ENCODE measurements at places on chromosomes 11 and 22. TPM values are rescaled to one million over a fixed set of nuclear protein-coding genes. Genes with fewer than 3 reads are reported as not detected.

DNA sequence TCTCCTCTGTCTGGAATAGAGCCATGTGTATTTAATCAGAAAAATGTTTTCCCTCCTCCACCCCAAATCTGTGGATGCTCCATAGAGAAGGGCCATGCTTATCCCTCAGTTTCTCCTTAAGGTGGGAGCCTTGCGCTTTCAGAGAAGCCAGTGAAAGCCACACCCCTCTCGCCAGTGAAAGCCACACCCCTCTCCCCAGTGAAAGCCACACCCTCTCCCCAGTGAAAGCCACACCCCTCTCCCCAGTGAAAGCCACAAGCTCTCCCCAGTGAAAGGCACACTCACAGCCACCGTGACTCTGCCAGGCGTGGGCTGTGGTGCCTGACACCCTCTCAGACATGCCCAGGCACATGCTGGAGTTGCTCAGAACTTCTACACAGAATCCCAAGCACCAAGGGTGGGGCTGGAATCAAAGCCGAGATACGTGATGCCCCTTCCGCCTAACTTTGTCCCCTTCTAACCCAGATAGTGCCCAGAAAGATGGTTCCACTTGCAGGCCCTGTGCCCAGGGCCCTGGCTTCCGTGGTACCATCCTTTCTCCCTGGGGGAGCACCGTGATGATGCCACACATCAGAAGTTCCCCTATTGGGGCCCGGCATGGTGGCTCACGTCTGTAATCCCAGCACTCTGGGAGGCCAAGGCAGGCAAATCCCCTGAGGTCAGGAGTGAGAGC, 16.5 kb upstream of the PRR5 start:
- H3K27me3 ChIP-seq: no peaks in the 10 kb centered on the region
- no peak overlapping the region for H3K27ac ChIP-seq
- peak; percentile 81 for DNase-seq
- H3K4me3 ChIP-seq: no peak overlapping the region
- peaks cover 17% of the 10 kb centered on the region for H3K4me1 ChIP-seq

DNA sequence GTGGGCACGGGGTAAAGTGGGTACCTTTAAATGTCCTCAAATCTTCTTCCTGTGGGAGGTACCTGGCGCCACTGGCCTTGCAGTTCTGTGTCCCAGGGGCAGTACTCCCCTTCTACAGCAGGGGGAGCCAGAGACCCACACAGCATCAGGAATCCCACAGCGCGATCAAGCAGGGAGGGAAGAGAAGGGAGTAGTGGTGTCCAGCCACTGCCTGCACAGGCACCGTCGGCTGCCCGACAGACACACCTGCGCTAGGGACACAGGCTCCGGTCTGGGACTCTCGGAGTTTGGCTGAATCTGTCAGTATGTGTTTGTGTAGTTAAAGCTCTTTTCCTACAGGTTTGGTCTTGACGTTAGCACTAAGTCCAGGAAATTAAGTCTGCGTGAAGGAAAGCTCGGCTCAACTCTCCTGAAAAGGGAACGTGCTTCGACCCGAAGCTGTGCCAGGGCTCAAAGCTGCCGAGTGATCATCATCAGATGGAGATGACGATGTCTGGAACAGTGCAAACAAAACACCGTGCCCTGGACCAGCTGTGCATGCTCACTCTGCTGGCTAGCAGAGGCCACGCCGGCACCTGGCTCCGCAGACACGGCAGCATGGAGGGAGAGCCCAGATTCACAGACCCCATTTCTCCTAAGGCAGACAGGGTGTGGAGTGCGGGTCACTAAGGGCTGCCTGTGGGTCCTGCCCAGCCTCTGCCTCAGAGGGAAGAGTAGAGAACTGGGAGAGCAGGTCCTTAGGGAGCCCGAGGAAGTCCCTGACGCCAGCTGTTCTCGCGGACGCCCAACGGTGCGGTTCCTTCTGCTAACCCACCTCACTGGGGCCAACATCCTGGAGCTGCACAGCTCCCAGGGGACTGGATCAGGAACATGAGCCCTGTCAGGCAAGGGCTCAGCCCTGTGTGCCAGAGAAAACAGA, 56.0 kb upstream of the BID start:
- peaks cover 3% of the 10 kb centered on the region for H3K4me1 ChIP-seq
- no peaks in the 10 kb centered on the region for H3K36me3 ChIP-seq
- peak; percentile 88 for DNase-seq
- H3K27me3 ChIP-seq: no peaks in the 10 kb centered on the region

GRCh38 chr11:86460461-86461385, 86.0 kb downstream of the CCDC81 start:
- no peaks in the 10 kb centered on the region for H3K27me3 ChIP-seq
- H3K36me3 ChIP-seq: no peaks in the 10 kb centered on the region
- no peak overlapping the region for H3K4me3 ChIP-seq
- H3K4me1 ChIP-seq: peaks cover 31% of the 10 kb centered on the region

- H3K4me1 ChIP-seq: peaks cover 2% of the 10 kb centered on the region
- no peak overlapping the region for H3K4me3 ChIP-seq
- no peak for DNase-seq
These were observed 105.0 kb downstream of the TSPAN18 start for GRCh38 chr11:44831605-44832394.

POU2AF2 gene
- not detected for total RNA-seq

CDC42BPG gene
- 20.9 TPM for total RNA-seq

GRCh38 chr11:34086554-34087283, 18.7 kb upstream of the NAT10 start:
- H3K27ac ChIP-seq: no peak overlapping the region
- no peaks in the 10 kb centered on the region for H3K4me1 ChIP-seq
- no peak overlapping the region for H3K4me3 ChIP-seq
- H3K27me3 ChIP-seq: no peaks in the 10 kb centered on the region
- H3K36me3 ChIP-seq: peaks cover 96% of the 10 kb centered on the region

DNA sequence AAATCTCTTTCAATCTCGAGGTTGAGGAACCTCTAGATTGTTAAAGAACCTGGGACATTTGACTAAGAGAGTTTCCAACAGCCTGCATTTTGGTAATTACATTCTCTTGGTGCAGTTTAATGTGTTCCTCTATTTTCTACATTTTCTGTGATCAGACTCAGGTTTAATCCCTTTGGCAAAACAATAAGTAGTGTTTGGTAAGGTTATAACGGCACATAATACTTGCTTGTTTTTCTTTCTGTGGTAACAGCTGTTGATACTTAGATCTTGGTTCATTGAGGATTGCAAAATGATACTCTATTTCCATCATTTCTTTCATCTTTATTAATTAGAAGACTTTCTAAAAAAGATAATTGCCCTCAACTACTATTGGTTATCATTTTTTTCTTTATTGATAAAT, 271.3 kb downstream of the SBF2 start:
- no peaks in the 10 kb centered on the region for H3K4me1 ChIP-seq
- no peaks in the 10 kb centered on the region for H3K36me3 ChIP-seq
- DNase-seq: no peak

GRCh38 chr11:104164028-104164520, at the start of gene PDGFD:
PDGFD (minus strand) TSS chr11:104164147.
- no peaks in the 10 kb centered on the region for H3K4me1 ChIP-seq
- H3K27me3 ChIP-seq: no peaks in the 10 kb centered on the region
- H3K27ac ChIP-seq: no peak within 1 kb of the TSS
- no peaks in the 10 kb centered on the region for H3K36me3 ChIP-seq
- DNase-seq: peak; percentile 73
- peak within 1 kb of the TSS; percentile 50 for H3K4me3 ChIP-seq

- DNase-seq: no peak
- H3K4me1 ChIP-seq: no peaks in the 10 kb centered on the region
- no peak overlapping the region for H3K27ac ChIP-seq
These were observed 218.6 kb downstream of the NAV2 start for GRCh38 chr11:19931141-19931770.

- no peaks in the 10 kb centered on the region for H3K36me3 ChIP-seq
- H3K4me3 ChIP-seq: no peak overlapping the region
- DNase-seq: no peak
- peaks cover 86% of the 10 kb centered on the region for H3K27me3 ChIP-seq
- H3K4me1 ChIP-seq: peaks cover 20% of the 10 kb centered on the region
These were observed 886 bp downstream of the SHISA8 start for GRCh38 chr22:41913842-41914534.

GRCh38 chr11:45209891-45210699, 63.7 kb downstream of the PRDM11 start:
- no peaks in the 10 kb centered on the region for H3K27me3 ChIP-seq
- H3K4me3 ChIP-seq: peak overlapping the region; percentile 8
- H3K4me1 ChIP-seq: peaks cover 18% of the 10 kb centered on the region
- H3K27ac ChIP-seq: peak overlapping the region; percentile 81
- H3K36me3 ChIP-seq: peaks cover 9% of the 10 kb centered on the region
- peak; percentile 82 for DNase-seq

NNMT gene
- total RNA-seq: 349 TPM

GRCh38 chr11:119691020-119691666, 37.9 kb downstream of the NECTIN1 start:
- H3K36me3 ChIP-seq: no peaks in the 10 kb centered on the region
- no peak for DNase-seq
- no peak overlapping the region for H3K4me3 ChIP-seq
- H3K27me3 ChIP-seq: no peaks in the 10 kb centered on the region

ART1 gene
- 0.29 TPM for total RNA-seq

GRCh38 chr22:17158568-17159503, at the start of gene HDHD5:
HDHD5 (minus strand) TSS chr22:17159277; CDS start chr22:17159251, 26 bp downstream.
- H3K27ac ChIP-seq: peak within 1 kb of the TSS; percentile 86
- no peaks in the 10 kb centered on the region for H3K36me3 ChIP-seq
- peak; percentile 96 for DNase-seq
- peaks cover 17% of the 10 kb centered on the region for H3K4me1 ChIP-seq

GRCh38 chr11:130383344-130384211, 44.8 kb downstream of the ADAMTS8 start:
- H3K27ac ChIP-seq: no peak overlapping the region
- H3K4me1 ChIP-seq: no peaks in the 10 kb centered on the region
- H3K27me3 ChIP-seq: no peaks in the 10 kb centered on the region
- no peak for DNase-seq
- H3K36me3 ChIP-seq: no peaks in the 10 kb centered on the region

GRCh38 chr11:11532574-11532973, 89.2 kb downstream of the GALNT18 start:
- no peaks in the 10 kb centered on the region for H3K27me3 ChIP-seq
- DNase-seq: no peak
- H3K36me3 ChIP-seq: no peaks in the 10 kb centered on the region
- no peak overlapping the region for H3K4me3 ChIP-seq
- H3K4me1 ChIP-seq: peaks cover 11% of the 10 kb centered on the region
- H3K27ac ChIP-seq: no peak overlapping the region

DNA sequence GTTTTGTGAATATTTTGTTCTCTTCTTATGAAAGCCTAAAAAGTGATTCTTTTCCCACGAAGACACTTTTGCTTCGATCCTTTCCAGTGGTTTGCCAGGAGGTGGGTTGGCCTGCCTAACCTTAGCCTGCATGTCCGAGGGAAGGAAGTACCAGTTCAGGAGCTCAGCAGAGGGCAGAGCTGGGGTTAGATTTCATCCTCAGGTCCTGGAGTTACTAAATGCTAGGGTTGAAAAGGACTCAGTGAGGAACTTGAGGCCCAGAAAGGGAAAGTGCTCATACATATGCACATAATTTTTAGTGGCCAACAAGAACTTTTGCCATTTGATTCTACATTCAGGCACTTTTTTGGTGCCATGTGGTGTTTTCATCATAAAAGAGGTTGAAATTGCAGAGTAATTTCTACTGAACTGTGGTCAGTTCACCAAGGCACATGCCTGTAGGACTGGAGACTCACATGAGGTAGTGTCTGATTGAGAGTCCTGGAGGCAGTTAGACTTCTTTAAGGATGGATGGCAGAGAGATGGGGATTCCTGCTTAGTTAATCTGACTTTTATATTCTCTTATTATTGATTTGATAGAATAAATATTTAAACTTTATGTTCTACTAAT, 36.7 kb downstream of the NCAM1 start:
- no peak overlapping the region for H3K27ac ChIP-seq
- DNase-seq: no peak
- H3K36me3 ChIP-seq: no peaks in the 10 kb centered on the region
- H3K4me1 ChIP-seq: no peaks in the 10 kb centered on the region
- H3K4me3 ChIP-seq: no peak overlapping the region
- H3K27me3 ChIP-seq: no peaks in the 10 kb centered on the region

GRCh38 chr11:32039149-32039548, 51.7 kb upstream of the RCN1 start:
- H3K36me3 ChIP-seq: no peaks in the 10 kb centered on the region
- H3K4me1 ChIP-seq: no peaks in the 10 kb centered on the region
- peaks cover 6% of the 10 kb centered on the region for H3K27me3 ChIP-seq
- H3K27ac ChIP-seq: no peak overlapping the region
- DNase-seq: no peak

TSG101 gene
- 46.6 TPM for total RNA-seq

DNA sequence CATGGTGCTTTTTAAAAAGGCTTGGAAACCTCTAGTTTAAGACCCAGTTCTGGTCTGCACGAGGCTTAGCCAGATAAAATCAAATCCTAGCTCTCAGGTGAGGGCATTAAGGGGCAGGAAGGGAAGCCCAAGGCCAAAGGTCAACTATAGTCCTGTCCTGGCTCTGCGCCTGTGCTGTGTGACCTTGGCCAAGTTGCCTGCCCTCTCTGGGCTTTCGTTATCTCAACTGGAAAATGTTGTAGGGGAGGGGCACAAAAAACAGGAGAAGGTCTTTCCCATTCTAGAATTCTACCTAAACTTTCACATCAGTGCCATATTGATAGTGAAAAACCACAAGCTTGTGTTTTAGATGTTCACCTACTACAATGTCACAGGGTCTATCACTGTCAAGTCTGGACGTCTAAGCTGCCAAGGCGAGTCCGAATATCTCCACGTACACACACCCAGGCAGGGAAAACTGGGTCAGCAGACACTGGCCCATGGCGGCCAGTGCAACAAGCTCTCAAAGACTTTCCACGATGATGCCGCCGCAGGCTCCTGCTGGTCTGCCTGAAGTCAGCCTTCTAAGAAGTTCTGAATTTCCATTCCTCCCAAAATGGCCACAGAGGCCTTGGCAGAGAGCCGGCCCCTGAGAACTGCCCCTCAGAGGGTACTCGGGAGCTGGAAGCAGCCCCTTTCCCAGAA, 18.0 kb downstream of the MN1 start:
- H3K27ac ChIP-seq: no peak overlapping the region
- no peaks in the 10 kb centered on the region for H3K36me3 ChIP-seq
- DNase-seq: no peak
- H3K4me3 ChIP-seq: no peak overlapping the region

- no peak overlapping the region for H3K27ac ChIP-seq
- no peaks in the 10 kb centered on the region for H3K27me3 ChIP-seq
- no peaks in the 10 kb centered on the region for H3K36me3 ChIP-seq
- H3K4me3 ChIP-seq: no peak overlapping the region
- DNase-seq: no peak
- no peaks in the 10 kb centered on the region for H3K4me1 ChIP-seq
These were observed 418.8 kb downstream of the DYNC2H1 start for GRCh38 chr11:103528046-103528445.

- no peak for DNase-seq
- H3K4me3 ChIP-seq: no peak overlapping the region
- peaks cover 20% of the 10 kb centered on the region for H3K36me3 ChIP-seq
- no peak overlapping the region for H3K27ac ChIP-seq
- H3K4me1 ChIP-seq: peaks cover 17% of the 10 kb centered on the region
These were observed 62.5 kb downstream of the USP35 start for GRCh38 chr11:78251083-78251775.

DNA sequence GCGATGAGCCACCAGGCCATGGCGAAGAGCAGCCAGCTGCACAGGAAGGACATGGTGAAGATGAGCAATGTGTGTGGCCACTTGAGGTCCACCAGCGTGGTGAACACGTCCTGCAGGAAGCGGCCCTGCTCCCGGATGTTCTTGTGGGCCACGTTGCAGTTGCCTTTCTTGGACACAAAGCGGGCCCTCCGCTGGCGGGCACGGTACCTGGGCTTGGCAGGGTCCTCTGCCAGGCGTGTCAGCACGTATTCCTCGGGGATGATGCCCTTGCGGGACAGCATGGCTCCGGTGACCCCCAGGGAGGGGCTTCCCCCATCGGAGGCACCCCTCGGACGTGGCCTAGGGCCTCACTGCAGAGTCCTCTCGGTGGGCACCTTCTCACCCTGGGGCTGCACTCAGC, 648 bp downstream of the KCNJ11 start:
- no peaks in the 10 kb centered on the region for H3K36me3 ChIP-seq
- no peak overlapping the region for H3K27ac ChIP-seq
- peaks cover 10% of the 10 kb centered on the region for H3K27me3 ChIP-seq
- no peak overlapping the region for H3K4me3 ChIP-seq
- peaks cover 3% of the 10 kb centered on the region for H3K4me1 ChIP-seq

Data from upper lobe of right lung (tissue), 1 donor.